Ovary (tissue), 10 donors: ENCODE measurements at places on chromosomes 2 and 18. TPM values are rescaled to one million over a fixed set of nuclear protein-coding genes. Genes with fewer than 3 reads are reported as not detected.
A peak's percentile ranks its signal among the peaks of the same experiment; 100 is the strongest.

DNA sequence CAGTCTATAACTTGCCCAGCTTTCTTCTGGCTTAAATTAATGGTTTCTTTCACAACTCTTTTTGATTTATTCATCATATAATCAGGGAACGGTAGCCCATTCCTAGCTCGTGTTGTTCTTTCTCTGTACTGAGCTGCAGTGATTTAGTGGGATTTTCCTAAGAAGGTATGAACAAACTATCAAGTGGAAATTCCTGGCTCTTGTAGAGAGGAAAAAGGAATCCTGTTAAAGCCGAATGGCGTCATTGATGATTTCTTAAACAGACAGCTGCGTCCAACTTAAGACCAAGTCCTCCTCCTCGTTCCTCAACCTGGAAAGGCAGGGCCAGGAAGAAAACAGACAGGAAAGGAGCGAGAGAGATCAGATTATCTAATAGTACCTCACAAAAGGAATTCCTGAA, 69.2 kb upstream of the CABLES1 start:
- H3K4me3 ChIP-seq: no peak overlapping the region
- DNase-seq: no peak
- H3K36me3 ChIP-seq: no peaks in the 10 kb centered on the region
- H3K27ac ChIP-seq: no peak overlapping the region
- H3K27me3 ChIP-seq: no peaks in the 10 kb centered on the region

KIAA2012 gene
- 0.27 TPM for total RNA-seq

GRCh38 chr18:57218281-57218680, 71.4 kb downstream of the BOD1L2 start:
- no peak overlapping the region for H3K4me3 ChIP-seq
- H3K27ac ChIP-seq: no peak overlapping the region
- H3K4me1 ChIP-seq: no peaks in the 10 kb centered on the region
- no peaks in the 10 kb centered on the region for H3K36me3 ChIP-seq
- DNase-seq: no peak

- no peaks in the 10 kb centered on the region for H3K4me1 ChIP-seq
- H3K27ac ChIP-seq: no peak overlapping the region
- DNase-seq: no peak
- H3K27me3 ChIP-seq: no peaks in the 10 kb centered on the region
These were observed 308.0 kb downstream of the AFF3 start for GRCh38 chr2:99834426-99834825.

SIGLEC15 gene
- total RNA-seq: 0.45 TPM

DNA sequence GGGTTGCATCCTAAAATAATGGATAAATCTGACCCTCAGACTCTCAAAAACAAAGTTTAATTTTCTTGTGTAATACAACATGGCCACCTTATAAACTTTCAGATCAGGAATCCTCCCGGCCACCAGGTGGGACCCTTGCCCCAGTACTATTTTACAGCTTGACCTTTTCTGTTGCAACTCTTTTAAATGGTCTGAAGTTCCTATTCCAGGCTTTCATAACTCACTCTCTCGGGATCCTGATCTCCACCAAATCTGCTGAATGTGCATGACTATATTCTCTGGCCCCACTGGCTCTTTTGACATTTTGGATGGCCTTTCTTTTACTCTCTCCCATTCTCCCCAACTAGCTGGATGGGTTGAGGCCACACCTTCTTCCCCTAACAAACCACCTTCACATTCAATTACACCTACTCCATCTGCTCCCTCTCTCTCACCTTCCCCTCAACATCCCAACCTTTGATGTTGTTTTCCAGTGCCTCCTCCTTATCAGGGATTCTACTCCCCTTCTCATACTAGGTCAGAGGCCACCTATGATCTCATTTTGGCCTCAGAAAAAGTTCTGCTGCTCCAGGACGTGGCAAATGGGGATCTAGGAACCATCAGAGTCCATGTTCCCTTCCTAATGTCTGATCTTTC, 70.8 kb downstream of the SESTD1 start:
- H3K27ac ChIP-seq: no peak overlapping the region
- H3K4me3 ChIP-seq: no peak overlapping the region
- no peak for DNase-seq

- no peak overlapping the region for H3K27ac ChIP-seq
- DNase-seq: no peak
- no peaks in the 10 kb centered on the region for H3K36me3 ChIP-seq
- H3K4me1 ChIP-seq: no peaks in the 10 kb centered on the region
- no peaks in the 10 kb centered on the region for H3K27me3 ChIP-seq
These were observed 48.7 kb downstream of the ACKR3 start for GRCh38 chr2:236618370-236618769.

DNA sequence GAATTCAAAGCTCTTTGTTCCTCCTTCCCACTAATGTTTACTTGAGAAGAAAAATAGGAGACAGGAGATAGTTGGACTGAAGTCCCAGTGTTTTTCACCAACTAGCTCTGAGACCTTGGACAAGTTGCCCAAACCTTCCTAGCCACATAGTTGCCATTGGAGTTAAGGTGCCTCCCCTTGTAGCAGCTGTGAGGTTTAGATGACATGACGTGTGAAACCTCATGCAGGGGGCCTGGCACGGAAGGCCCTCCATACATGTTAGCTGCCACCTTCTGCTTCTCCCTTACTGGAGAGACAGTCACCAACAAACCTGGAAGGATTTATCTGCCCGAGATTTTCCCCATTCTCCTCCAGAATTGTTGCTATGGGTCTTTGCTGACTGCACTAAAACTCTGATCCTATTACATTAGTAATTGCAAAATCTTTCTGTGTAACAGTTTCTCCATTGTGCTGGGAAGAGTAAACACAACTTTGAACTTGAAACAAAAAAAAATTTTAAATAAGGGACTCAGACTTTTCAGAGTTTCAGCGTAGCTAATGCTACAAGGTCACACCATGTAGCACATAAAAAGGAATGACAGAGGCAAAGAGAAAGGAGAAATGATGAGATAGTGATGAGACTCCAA, 23.8 kb upstream of the CABYR start:
- H3K36me3 ChIP-seq: no peaks in the 10 kb centered on the region
- H3K27me3 ChIP-seq: no peaks in the 10 kb centered on the region
- no peak overlapping the region for H3K4me3 ChIP-seq

GRCh38 chr2:204201507-204201906, 264.9 kb downstream of the ICOS start:
- no peaks in the 10 kb centered on the region for H3K27me3 ChIP-seq
- no peak overlapping the region for H3K27ac ChIP-seq
- H3K4me1 ChIP-seq: no peaks in the 10 kb centered on the region
- H3K36me3 ChIP-seq: no peaks in the 10 kb centered on the region
- no peak for DNase-seq
- H3K4me3 ChIP-seq: no peak overlapping the region

GRCh38 chr18:8139127-8139527, 470.1 kb upstream of the RAB12 start:
- H3K27me3 ChIP-seq: no peaks in the 10 kb centered on the region
- H3K4me3 ChIP-seq: no peak overlapping the region
- no peaks in the 10 kb centered on the region for H3K36me3 ChIP-seq
- DNase-seq: peak; percentile 28
- H3K27ac ChIP-seq: peak overlapping the region; percentile 51
